ENCODE measurements at places on chromosomes 12 and 14.

DNA sequence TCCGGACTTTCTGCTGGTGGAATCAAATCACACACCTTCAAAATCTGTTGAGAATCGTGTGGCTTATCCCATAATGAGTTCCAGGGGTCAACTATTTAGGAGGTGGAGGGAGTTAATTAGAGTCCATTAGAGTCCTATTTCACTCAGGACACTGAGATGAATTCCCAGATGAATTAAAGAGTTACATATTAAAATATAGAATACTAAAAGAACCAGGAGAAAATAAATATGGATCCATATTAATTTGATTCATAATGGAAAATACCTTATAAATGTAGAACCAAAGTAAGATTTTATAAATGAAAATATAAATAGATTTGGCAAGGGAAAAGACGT is 44.6 kb upstream of the C14orf132 start:
- DNase-seq = no peak

GRCh38 chr12:11960646-11961045 is 110.1 kb upstream of the BCL2L14 start:
- no peak for DNase-seq

DNA sequence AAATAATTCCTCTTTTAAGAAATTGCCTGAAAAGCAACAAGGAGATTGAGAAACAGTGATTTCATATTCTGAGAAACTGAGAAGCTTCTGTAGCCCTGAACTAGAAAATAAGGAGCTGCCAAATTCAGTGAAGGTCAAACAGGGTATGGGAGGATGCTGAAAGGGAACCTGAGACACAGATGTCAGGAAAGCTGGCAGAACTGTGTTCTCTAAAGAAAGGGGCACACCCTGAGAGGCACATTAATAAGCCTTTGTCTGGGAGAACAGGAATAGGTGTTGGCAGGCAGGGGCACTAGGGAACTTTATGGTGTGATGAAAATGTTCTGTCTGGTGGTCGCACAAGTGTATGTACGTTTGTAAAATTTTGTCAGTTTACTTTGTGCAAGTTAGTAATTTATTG is 29.6 kb downstream of the VRK1 start:
- no peak for DNase-seq

DNA sequence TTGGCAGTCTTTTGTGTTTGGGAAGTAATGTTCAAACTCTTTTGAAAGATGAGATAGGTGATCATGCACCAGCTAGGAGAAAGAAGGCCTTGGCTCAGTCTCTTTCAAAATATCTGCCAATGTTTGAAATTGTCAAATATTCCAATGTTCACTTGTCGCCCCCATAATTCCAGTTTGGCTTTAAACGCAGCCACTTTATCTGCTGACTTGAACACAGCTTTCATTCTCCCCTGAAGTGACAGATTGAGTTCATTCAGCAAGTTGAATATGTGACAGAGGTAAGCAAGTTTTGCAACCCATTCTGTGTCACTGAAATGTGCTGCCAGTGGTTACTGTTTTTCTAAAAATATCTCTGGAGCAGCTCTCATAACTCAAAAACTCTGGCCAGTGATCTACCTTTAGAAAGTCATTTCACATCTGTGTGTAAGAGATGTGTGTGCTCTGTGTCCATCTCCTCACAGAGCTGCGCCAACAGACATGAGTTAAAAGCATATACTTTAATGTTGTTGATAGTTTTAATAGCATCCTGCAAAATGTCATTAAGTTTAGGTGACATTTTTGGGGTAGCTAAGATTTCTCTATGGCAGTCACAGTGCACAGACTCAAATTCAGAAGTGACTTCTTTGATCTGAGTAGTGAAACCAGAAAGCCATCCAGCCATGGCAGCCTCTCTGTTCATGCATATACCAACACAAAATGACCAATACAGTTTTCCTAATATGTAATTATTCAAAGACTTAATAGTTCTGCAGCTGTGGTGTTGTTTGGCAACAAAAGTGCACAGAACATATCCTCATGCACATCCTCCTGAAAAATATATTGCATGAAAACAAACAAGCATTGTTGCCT is 614.3 kb upstream of the MIS18BP1 start:
- no peak for DNase-seq

DNA sequence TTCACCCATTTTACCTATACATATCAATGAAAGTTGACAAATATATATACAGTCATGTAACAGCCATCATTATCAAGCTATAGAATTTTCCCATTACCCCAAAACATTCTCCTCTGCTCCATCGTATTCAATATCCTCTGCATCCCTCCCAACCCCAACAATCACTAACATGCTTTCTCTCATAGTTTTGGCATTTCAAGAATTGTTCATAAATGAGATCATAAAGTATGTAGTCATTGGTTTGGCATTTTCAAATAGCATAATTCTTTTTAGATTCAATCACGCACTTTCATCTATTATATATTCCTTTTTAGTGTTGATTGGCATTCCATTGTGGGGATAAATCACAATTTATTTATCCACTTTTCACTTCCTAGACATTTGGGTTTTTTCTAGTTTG is 866.0 kb upstream of the TMEM132C start:
- DNase-seq = peak; percentile 57

GRCh38 chr14:41062826-41063225 is 543.9 kb upstream of the LRFN5 start:
- DNase-seq = peak; percentile 52

DNA sequence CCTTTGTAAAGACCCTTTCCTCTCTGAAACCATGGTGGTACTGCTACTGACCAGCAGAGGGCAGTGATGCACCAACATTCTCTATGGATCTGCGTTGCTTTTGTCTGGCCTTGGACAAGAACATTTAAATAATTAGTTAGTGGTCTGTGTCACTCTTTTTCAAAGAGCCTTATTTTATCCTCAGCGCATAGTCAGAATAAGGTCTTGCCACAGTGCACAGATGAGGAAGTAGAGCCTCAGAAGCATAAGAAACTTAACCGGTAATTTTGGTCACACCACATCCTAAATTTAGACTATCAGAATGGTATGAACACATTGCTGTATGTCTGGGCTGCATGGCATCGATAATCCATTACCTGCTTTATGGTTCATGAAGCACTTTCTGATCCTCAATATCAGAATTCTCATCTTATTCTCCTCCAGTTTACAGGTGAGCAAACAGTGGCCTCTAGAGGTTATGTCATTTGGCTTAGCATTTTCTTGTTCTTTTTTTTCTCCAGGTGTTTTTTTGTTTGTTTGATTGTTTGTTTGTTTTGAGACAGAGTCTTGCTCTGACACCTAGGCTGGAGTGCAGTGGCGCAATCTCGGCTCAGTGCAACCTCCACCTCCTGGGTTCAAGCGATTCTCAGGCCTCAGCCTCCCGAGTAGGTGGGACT is 23.7 kb upstream of the IFT81 start:
- DNase-seq = peak; percentile 49

- no peak for DNase-seq
Observed at GRCh38 chr12:34346372-34347034, 324.2 kb downstream of the ALG10 start.

DNA sequence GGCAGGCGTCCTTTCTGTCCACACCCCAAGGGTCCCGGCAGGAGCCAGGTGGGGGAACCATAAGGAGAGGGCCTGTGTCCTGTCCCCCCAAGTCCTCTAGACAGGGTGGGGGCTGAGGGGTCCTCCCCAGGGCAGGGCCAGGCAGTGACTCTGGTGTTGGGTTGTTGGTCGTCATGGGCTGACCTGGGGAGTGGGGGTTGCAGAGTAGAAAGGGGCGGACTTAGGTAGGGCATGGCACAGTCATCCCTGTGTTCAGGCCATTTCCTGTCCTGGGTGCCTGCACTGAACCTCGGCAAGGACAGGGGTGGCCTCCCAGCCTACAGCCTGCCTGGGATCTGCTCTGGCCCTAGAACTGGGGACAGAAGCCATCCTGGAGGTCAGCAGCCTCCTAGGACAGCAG is 356.2 kb downstream of the TMEM121 start:
- no peak for DNase-seq

GRCh38 chr12:3035171-3035570 is 42.0 kb upstream of the TSPAN9 start:
- DNase-seq = no peak

GRCh38 chr12:52216807-52217206 is 16.2 kb upstream of the KRT7 start:
- no peak for DNase-seq

GRCh38 chr12:62625228-62625627 is 158.6 kb downstream of the MON2 start:
- DNase-seq = no peak

GRCh38 chr14:75803765-75804164 is 142.7 kb downstream of the TTLL5 start:
- no peak for DNase-seq

DNA sequence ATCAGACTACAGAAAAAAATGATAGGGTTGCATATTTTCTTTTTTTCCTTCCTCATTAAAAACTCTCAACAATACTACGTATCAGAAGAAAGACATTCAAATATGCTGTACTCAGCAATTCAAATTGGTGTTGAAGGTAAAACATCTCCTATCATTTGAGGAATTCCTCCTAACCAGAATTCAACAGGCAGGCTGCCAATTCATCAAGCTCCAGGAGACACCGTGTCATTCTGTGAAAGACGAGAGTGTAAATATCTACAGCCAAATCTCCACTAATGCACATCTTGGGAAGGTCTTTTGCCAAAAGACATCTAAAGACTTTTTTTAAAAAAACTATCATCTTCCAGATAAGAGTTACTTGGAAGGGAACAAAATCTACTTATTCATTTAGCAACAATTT is 26.6 kb downstream of the NT5DC3 start:
- DNase-seq = no peak

DNA sequence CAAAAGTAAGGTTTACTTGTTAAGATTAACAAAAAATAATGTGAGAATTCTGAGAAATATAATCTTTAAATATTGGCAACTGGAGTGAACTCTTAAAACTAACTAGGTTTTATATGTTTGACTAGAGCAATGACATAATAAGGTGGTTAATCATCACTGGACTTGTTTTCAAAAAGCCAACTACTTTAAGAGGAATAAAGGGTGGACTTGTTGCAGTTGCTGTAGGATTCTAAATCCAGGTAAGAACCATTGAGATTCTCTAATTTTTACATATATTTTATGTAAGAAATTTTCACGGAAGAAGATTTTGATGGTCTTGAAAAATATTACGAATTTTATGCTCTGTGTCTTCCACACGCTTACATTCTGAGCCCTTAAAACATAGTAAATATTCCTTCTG is at the start of gene SLCO1B1:
Gene SLCO1B1 (plus strand): TSS at position 197 of the 400 bp plus-strand sequence. CDS start 10,381 bp downstream, outside the sequence.
- no peak for DNase-seq
